Thymus (tissue), 14 donors: ENCODE measurements at places on chromosomes 3 and 15. TPM values are rescaled to one million over a fixed set of nuclear protein-coding genes. Genes with fewer than 3 reads are reported as not detected.

Gene SUCNR1
- polyA plus RNA-seq = 0.64 TPM

Gene GP9
- polyA plus RNA-seq = 0.02 TPM

Gene PRRT3
- polyA plus RNA-seq = 1.6 TPM

Gene CCNB2
- polyA plus RNA-seq = 19.5 TPM

DNA sequence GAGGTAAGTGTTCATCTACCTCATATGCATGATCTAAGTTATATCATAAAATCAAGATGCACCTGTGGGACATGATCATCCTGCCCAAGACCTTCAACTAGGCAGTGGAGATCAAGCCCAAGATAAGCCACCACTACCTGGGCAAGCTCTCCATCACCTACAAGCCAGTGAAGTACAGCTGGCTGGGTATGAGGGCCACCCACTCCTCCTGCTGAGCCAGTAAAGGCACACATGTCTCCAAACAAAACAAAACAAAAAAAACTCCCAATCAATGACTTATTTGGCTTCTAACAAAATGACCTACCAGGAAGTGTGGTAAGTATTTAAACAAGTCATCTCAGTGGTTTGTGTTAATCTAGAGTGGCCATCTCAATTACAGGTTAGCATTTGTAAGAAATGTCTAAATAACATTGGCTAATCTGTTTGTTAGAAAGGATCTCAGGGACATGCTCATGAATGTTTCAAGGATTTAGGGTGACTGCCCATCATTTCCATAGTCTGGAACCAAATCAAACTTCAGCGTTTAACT, 3.1 kb downstream of the PAQR9 start:
- DNase-seq = no peak
- no peak overlapping the region for H3K27ac ChIP-seq
- H3K4me3 ChIP-seq = no peak overlapping the region
- peaks cover 6% of the 10 kb centered on the region for H3K4me1 ChIP-seq
- no peaks in the 10 kb centered on the region for H3K36me3 ChIP-seq
- peaks cover 51% of the 10 kb centered on the region for H3K27me3 ChIP-seq

DNA sequence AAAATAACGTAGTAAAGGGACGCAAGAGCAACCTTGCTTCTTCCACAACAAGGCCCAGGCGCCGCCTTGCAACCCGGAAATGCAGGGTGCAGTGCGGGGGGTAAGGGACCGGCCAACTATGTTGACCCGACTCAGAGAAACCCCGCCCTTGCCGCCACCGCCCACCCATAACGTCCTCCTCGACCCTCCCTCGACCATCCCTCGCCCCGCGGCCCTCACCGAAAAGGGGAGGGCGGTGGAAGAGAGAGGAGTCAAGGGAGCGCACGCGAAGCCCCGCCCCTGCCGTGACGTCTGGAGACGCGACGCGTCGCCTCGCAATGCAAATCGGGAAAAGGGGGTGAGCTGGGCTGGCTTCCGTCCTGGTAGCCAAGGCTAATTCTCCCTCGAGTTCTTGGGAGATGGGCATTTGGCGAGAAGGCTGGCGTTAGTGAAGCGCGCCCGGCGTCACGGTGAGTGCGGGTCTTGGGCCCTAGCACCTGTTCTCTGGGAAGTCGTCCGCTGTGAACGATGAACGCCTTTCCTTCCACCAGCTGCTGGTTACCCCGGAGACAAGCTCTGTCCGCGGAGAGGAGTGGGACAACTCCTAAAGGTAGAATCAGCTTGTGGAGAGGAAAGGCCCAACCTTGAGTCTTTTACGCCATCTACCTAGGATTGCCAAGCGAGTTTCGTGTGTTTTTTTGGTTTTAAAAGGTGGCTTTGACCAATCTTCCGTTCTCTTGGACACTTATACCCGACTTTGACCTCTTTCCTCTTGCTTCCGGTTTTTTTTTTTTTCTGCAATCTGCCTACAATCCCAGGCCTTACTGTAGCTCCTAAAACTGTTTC, at the start of gene USP8:
USP8 (plus strand) TSS at position 340 of the 825 bp plus-strand sequence. CDS start 14,669 bp downstream, outside the sequence.
- H3K27ac ChIP-seq = peak within 1 kb of the TSS; percentile 92
- DNase-seq = peak; percentile 92
- H3K4me3 ChIP-seq = peak within 1 kb of the TSS; percentile 90
- no peaks in the 10 kb centered on the region for H3K27me3 ChIP-seq
- H3K4me1 ChIP-seq = peaks cover 5% of the 10 kb centered on the region
- peaks cover 6% of the 10 kb centered on the region for H3K36me3 ChIP-seq

DNA sequence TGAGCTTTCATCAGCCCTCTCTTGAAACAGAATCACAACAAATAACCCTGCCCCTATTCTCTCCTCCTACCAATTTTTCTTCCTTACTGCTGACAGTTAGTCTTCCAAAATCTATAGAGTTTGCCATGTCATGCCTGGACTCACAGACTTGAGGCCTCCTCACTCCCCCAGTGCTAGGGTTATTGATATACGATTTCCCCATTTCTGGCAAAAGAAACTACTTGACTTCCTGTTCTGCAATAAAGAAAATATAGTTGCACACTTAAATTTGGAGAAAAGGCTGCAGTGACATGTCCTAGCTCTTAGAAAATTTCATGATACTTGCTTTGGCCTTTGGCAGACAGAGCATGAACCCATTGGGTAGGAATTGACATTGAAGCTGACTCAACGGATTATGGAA, 75.9 kb downstream of the CYP19A1 start:
- no peaks in the 10 kb centered on the region for H3K36me3 ChIP-seq
- DNase-seq = no peak
- H3K27ac ChIP-seq = no peak overlapping the region
- H3K4me3 ChIP-seq = no peak overlapping the region
- no peaks in the 10 kb centered on the region for H3K4me1 ChIP-seq

- no peaks in the 10 kb centered on the region for H3K36me3 ChIP-seq
- H3K27ac ChIP-seq = no peak overlapping the region
- no peaks in the 10 kb centered on the region for H3K4me1 ChIP-seq
- DNase-seq = no peak
These were observed 28.1 kb downstream of the SNX33 start for GRCh38 chr15:75675579-75676404.

- H3K36me3 ChIP-seq = no peaks in the 10 kb centered on the region
- H3K4me3 ChIP-seq = no peak overlapping the region
- H3K27me3 ChIP-seq = no peaks in the 10 kb centered on the region
- no peak overlapping the region for H3K27ac ChIP-seq
- DNase-seq = no peak
- H3K4me1 ChIP-seq = no peaks in the 10 kb centered on the region
These were observed 919.7 kb upstream of the NR2F2 start for GRCh38 chr15:95410757-95411156.

DNA sequence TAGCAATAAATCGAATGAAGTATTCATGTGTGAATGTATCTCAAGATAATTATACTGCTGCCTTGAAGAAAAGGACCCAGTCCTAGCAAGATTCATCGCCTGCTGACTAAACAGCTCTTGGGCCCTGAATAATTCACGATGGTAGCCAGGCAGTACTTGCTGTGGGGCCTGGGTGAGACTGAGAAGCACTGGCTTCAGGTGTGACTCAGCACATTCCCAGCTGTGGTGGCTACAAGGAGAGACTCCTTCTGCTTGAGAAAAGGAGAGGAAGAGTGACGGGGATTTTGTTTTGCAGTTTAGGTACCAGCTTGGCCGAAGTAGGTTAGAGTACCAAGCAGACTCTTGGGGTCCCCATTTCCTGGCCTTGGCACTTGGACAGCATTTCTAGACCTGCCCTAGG, 47.6 kb upstream of the CD200R1L start:
- no peaks in the 10 kb centered on the region for H3K27me3 ChIP-seq
- no peak for DNase-seq
- no peaks in the 10 kb centered on the region for H3K36me3 ChIP-seq
- H3K4me1 ChIP-seq = no peaks in the 10 kb centered on the region
- no peak overlapping the region for H3K4me3 ChIP-seq
- no peak overlapping the region for H3K27ac ChIP-seq

GRCh38 chr3:106825962-106826605, 551.2 kb upstream of the CCDC54 start:
- no peaks in the 10 kb centered on the region for H3K36me3 ChIP-seq
- peak overlapping the region; percentile 39 for H3K27ac ChIP-seq
- H3K4me1 ChIP-seq = peaks cover 15% of the 10 kb centered on the region
- no peaks in the 10 kb centered on the region for H3K27me3 ChIP-seq

DNA sequence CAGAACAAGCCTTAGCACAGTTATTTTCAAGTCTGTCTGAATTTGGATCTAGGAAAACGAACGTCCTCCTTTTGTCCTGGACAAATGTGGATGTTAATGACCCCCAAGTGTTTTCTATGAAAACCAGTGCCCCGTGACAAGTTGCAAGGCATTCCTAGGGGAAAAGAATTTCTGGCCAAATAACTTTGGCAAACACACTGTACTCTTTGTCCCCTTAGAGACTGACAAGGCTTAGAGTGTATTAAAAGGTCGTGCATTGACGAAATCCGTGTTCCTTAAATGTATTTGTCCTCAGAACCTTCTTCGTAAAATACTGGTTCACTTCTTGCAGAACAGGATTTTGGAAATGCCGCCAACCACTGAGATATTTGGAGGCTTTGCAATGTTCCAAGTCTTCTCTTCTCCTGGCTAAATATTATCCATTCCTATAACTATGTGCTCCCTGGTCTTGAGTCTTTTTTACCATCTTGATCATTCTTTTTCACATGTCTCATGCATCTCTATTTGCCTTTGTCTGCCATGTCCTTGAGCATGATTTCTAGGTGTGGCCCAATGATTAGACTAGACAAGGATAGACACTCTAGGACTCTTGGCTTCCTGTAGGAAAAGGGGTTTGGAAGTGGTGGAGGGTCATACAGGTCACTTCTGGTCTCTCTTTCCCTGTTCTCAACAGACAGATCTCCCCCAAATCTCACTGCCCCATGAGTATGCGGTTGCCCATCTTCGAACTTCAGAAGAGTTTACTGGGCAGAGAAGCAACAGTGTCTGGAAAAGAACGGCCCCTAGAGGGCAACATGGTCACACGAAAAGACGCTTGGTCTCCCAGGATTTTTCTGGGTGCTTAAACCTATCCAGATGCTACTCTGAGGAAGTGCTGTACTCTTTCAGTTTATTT, 117.5 kb downstream of the EDEM1 start:
- H3K27me3 ChIP-seq = no peaks in the 10 kb centered on the region
- H3K27ac ChIP-seq = no peak overlapping the region
- DNase-seq = peak; percentile 25

GRCh38 chr3:170866499-170866898, 3.5 kb downstream of the RPL22L1 start:
- peaks cover 7% of the 10 kb centered on the region for H3K4me1 ChIP-seq
- H3K36me3 ChIP-seq = peaks cover 36% of the 10 kb centered on the region
- H3K27me3 ChIP-seq = no peaks in the 10 kb centered on the region
- no peak overlapping the region for H3K4me3 ChIP-seq

DNA sequence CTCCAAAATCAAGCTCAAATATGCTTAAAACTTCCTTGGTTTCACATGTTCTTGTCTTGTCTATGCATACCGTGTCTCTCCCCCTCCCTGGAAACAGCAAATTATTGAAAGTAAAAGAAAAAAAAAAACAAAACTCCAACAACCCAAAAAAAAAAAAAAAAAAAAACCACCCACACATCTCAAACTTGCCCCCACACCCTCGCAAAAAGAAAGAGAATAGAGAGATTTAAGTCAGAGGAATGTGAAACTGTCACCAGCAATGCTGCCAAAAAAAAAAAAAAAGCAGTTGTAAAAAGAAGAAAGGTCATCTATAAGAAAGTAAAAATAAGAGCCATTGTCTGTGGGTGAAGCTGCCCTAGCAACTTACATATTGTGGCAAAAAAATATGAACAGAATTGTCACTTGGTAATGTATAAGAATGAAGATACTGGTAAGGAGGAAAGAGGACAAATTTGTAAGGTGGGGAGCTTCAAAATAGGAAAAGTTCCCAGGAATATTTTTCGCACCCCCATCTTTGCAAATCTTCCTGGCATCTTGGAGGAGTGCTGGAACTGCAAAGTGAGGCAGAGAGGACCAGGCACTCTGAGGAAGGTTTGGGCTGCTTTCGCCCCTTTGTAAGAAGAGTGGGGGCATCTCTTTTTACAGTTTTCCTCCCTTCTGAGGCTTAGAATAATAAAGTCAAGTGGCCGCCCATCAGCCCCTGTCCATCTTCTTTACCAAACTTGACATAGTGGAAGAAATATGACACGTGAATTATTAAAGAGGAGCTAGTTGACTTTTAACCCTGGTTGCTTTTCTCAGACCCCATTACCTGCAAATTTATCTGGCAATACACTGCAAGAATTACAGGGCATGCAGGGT, 81.8 kb downstream of the NR2F2 start:
- H3K27me3 ChIP-seq = peaks cover 96% of the 10 kb centered on the region
- DNase-seq = no peak
- no peaks in the 10 kb centered on the region for H3K36me3 ChIP-seq
- no peaks in the 10 kb centered on the region for H3K4me1 ChIP-seq
- H3K27ac ChIP-seq = no peak overlapping the region
- no peak overlapping the region for H3K4me3 ChIP-seq

GRCh38 chr15:48331796-48332641, 790 bp downstream of the DUT start:
- H3K27ac ChIP-seq = peak overlapping the region; percentile 97
- H3K27me3 ChIP-seq = no peaks in the 10 kb centered on the region
- DNase-seq = peak; percentile 62
- H3K36me3 ChIP-seq = peaks cover 4% of the 10 kb centered on the region
- H3K4me1 ChIP-seq = peaks cover 8% of the 10 kb centered on the region

- DNase-seq = no peak
- no peaks in the 10 kb centered on the region for H3K4me1 ChIP-seq
- no peak overlapping the region for H3K4me3 ChIP-seq
- H3K36me3 ChIP-seq = peaks cover 27% of the 10 kb centered on the region
- H3K27me3 ChIP-seq = no peaks in the 10 kb centered on the region
These were observed 18.6 kb downstream of the KBTBD13 start for GRCh38 chr15:65095011-65095746.

DNA sequence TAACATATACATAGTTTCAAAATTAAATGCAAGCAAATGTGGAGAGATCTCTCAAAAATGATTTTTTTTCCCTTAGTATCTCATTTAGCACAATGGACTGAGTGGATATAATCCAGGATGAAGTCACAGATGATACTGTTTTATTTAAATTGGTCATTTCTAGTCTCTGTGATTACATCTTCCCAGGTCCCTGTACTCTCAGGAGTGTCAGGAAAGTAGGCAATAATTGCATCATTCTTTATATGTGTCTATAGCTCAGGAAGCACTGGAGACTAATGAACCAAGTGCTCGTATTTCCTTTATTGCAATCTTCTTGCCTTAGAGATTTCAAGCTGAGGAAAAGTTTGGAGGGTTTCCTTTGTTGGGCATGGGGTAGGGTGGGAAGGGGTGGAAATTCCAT, 309.4 kb upstream of the THRB start:
- H3K4me1 ChIP-seq = no peaks in the 10 kb centered on the region
- H3K27ac ChIP-seq = no peak overlapping the region
- no peaks in the 10 kb centered on the region for H3K36me3 ChIP-seq
- H3K27me3 ChIP-seq = no peaks in the 10 kb centered on the region
- DNase-seq = no peak

DNA sequence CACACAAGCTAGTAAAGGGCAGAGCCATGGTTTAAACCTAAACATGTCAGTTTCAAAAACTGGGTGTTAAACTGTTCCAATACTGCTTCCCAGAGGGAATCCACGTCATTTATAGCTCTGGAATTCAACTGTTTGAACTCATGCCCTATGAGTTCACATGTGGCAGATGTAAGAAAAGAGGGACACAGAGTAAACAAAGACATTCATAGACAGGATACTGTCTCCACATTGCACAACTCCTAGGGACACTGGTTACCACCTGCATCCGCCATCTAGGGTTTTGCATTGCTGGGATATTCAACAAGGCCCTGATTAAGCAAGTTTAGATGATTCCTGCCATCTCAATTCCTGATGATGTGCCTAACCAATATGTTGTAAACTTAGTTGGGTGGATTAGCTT, 134.1 kb upstream of the COL8A1 start:
- no peak for DNase-seq
- H3K27ac ChIP-seq = no peak overlapping the region
- H3K36me3 ChIP-seq = no peaks in the 10 kb centered on the region
- no peaks in the 10 kb centered on the region for H3K27me3 ChIP-seq
- H3K4me1 ChIP-seq = no peaks in the 10 kb centered on the region
